ENCODE measurements at places on chromosomes 16 and 17.
A peak's percentile ranks its signal among the peaks of the same experiment; 100 is the strongest.

DNA sequence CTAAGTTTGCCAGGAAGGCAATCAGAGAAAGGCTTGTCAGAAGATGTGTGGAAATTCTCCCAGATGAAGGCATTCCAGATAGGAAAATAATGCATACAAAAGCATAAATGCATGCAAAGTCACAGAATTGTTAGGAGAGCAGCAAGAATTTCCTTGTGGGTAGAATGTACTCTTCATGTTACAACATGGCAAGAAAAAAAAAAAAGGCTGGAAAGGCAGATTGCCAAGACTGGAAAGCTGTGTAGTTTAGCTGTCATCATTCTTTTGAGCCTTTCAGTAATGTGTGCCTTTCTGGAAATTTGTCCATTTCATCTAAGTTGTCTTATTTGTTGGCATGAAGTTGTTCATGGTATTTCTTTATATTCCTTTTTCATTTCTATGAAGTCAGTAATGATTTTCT is 71.0 kb upstream of the EFCAB3 start:
- no peak for ATAC-seq

- peak; percentile 27 for ATAC-seq
Observed at GRCh38 chr16:56888806-56889205, 23.8 kb downstream of the SLC12A3 start.

- no peak for ATAC-seq
Observed at GRCh38 chr17:15501793-15502192, 34.4 kb upstream of the CDRT4 start.

DNA sequence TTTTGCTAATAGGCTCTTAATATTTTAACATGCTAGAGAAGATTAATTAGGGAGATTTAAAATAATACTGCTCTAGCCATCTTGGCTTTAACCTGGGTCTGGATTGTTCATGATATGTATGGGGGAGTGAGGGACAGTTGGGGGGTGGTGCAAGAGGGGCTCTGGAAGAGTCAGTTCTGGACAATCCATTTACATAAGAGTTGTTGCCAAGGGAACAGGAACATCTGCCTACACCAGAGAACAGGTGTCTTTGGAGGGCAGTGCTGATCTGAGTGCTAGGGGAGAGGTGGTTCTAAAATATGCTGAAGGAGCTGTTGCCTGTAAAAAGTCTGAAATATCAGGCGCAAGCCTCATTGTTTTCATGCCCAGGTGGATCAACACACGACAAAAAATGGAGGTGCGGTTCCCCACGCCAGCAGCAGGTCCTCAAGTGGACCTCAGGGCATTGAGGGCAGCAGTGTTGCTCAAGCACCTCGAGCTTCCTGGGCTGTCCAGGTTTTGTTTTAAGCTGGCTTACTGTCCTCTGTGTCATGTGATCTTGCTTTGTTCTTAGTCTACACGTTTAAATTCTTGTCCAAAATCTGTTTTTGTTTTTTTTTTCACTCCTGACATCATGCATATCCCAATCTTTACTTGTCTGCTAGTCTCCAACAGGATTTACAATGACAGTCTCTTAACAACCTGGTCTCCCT is 25.4 kb upstream of the WSB1 start:
- ATAC-seq: no peak

DNA sequence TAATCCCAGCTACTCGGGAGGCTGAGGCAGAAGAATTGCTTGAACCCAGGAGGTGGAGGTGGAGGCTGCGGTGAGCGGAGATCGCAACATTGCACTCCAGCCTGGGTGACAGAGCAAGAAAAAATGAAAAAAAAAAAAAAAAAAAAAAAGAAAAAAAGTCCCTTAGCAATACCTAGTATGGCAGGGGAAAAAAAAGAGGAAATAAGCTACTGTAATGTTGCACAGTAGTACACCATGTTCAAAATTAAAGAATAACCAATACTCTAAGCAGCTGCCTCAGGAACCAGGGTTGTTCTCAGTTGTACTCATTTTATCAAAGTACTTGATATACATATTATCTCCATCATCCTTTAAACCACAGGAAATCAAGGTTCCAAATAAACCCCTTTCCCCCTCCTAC is 17.3 kb upstream of the TXNDC11 start:
- no peak for ATAC-seq

DNA sequence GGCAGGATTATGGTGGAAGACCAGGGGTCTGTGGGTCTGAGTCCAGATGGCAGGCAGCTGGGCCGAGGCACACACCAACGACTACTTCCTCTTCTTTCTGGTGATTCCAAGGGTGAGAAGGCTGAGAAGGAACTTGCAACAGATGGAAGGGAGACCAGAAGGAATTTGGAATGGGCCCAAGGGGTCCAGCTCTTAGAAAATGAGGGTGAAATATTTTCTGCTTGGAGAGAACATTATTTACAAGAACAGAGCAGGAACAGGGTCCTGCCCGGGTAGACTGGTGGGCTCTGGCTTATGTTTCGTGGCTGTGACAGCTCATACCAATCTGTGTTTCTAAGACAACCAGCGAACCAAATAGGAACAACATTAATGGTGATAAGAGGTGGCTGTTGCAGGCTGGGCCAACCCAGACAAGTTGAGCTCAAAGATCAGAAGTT is 36.6 kb downstream of the CCDC42 start:
- no peak for ATAC-seq

DNA sequence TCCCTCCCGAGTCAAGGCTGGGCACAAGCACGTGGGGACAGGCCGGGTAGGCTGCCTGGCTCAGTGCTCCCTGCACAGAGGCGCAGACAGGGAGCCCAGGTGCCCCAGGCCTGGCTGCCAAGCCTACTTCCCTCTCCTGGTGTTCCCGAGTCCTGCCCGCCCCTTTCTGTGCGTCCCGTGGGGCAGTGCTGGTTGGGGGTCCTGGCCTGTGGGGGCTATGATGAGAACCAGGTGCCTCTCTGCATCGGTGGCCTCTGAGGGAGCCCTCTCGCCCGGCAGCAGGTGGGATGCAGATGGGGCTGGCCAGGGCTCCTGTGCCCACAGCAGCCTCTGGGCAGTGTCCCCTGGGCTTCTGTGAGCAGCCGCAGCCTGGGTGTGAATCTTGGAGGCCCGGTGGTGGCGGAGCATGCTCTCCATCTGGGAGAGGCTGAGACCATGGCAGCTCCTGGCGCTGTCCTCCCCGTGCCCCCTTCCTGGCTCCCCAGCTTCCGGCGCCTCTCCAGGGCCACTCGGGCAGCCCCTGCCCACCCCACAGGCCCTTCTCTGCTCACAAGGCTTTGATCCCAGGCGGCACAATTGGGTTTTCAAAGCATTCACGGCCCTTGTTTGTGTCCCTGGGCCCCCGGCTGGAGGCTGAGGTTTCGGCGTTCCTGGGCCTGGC is 7.2 kb downstream of the CENPX start:
- ATAC-seq: no peak

DNA sequence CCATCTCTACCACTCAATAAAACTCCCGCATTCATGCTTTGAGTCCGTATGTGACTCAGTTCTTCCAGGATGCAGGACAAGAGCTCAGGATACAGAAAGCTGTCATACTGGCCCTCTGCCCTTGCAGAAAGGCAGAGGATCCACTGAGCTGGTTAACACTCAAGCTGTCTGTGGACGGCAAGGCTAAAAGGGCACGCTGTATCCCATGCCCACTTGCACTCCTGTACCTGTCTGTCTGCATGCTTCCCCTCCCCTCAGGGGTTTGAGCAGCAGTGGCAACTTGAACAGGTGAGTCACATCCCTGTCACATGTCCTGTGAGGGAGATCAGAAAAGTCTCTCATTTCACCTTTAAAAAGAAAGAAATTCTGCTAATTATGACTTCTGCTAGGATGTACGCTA is 293.8 kb downstream of the HS3ST3B1 start:
- no peak for ATAC-seq

DNA sequence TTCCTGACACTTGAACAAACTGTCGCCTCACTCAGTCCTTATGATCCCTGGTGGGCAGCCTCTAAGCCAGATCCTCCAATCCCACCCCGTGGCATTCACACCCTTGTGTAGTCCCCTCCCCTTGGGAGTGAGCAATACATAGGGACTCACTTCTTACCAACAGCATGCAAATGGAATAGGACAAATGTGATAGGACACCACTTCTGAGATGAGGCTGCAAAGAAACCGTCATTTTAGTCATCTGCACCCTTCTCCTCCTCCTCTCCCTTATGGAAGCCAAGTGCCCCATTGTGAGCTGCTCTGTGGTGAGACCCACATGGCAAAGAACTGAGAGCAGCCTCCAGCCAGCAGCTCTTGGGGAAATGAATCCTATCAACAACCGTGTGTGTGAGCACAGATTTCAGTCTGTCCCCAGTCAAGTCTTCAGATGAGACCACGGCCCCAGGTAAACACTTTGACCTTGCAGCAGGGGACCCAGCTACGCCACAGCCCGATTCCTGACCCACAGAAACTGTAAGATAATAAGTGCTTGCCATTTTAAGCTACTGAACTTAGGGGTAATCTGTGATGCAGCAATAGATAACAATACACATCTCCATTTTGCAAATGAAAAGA is 46.9 kb downstream of the ZFHX3 start:
- ATAC-seq: no peak

DNA sequence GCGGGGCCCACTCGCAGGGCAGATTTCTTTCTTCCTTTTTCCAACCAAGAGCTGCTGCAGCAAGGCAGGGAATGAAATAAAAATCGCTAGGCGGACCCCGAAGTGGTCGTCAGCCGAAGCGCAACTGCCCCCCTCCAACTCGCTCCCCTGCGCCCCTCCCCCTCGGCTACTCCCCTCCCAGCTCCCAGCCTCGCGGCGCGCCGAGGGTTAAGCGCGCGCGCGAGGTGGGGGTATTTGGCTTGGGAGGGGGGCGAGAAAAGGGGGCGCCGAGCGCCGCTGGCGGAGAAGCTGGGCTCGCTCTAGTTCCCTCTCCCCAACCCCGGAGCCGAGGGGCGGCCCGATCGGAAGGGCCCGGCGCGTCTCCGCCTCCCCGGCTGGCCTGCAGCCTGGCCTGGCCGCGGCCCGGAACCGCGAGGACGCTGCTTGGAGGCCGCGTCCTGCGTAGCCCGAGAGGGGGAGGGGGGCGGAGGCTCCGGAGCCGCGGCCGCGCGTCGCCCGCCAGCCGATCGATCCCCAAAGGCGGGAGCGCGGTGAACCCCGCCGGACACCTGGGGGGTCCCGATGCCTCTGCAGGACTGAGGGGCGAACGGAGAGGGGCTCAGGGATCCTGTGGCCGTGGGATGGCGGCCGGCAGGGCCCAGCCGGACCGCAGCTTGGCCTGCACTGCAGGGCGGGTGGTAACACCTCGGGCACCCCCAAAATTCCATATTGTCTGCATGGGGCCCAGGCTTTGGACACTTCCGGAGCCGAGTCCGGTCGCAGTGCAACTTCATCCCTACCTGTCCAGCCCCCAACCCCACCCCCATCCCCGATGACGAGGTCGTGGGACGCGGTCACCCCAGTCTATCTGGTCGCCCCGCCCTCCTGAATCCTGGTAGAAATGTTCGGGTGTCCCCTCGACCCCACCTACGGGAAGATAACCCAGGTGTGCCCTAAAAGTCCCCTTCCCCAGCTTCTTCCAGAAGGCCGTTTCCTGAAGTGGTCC is 4.9 kb upstream of the CBX4 start:
- ATAC-seq: peak; percentile 3

DNA sequence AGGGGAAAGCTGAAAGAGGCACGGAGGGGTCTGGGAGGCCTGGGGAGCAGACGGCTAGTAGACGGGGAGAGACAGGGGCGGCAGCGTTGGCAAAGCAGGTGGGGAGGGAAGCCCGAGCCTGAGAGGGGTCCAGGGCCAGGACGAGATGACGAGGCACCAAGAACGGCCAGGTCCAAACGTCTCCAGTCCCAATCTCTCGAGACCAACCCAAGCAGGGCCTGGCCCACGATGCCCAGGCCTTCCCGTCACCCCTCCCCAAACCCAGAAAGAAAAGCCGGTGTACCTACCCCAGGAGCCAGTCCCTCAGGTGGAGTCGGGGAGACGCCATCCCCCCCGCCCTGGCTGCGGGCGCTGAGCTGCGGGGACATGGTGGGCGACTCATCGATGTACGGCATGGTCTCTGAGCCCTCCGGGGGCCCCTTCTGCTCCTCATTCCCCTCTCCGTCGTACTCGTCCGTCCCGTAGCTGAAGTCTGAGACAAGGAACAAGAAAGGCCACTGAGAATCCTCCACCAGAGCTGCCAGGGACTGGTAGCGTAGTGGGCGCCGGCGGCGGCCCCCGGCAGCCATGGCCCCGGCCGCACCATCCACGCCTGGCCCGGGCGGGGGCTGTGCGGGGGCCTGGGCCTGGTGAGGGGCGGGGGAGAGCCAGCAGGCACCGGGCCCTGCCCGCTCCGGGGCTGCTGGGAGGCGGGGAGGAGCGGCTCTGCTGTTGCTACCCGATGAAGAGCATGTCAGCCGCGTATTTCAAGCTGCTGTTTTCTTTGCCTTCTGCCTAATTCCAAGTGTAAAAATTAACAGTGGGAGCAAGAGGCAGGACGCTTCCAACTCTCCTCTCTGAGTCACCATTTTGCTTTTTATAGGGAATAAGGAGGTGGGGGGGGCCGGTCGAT is 54.6 kb downstream of the ABR start:
- ATAC-seq: no peak

- no peak for ATAC-seq
Observed at GRCh38 chr16:88812513-88813268, 963 bp upstream of the APRT start.

DNA sequence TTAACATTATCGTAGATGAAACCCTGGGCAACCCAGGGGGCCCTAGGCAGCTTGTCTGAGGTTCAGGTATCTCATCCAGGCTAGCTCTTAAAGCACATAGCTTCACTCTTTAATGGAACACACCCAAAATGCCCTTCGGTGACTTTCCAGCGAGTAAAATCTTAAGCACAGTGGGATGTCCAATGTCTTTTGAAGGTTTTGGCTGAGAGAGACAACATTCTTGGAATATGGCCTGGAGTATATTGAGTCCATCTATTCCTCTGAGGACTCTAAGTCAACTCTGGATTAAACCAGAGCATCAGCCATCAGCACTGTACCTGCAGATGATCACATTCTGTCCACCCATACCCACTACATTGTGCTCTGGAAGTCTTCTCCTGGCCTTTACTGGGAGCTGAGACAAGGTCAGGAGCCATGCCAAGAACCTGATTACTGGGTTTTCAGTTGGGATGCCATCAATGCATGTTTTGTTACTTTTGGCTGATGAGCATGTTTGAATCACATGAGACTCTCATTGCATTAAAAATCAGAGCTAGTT is 63.4 kb upstream of the CDH11 start:
- no peak for ATAC-seq

- peak; percentile 77 for ATAC-seq
Observed at GRCh38 chr16:56041556-56042140, 149.6 kb upstream of the GNAO1 start.

GRCh38 chr16:47278306-47278970 is 134.7 kb upstream of the NETO2 start:
- no peak for ATAC-seq

- peak; percentile 36 for ATAC-seq
Observed at GRCh38 chr16:66275775-66276428, 90.6 kb upstream of the CDH5 start.

GRCh38 chr16:89138513-89138795 is 33.1 kb upstream of the CDH15 start:
- no peak for ATAC-seq
